ENCODE measurements at places on chromosomes 4 and X. TPM values are rescaled to one million over a fixed set of nuclear protein-coding genes. Genes with fewer than 3 reads are reported as not detected.

DNA sequence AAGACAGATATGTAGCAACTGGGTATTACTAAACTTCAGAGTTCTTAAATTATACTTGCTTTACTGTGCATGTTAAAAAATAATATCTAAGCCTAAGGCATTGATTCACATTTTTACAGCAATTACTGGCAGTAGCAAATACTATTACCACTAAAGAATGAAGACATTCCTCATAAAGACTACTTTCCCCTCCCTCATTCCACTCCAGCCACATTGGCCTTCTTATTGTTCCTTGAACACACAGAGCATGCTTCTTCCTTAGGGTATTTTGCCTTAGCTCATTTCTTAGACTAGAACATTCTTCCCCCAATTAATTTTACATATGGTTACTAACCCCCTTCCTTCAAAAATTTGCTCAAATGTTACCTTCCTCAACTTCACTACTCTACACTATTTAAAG is 717.0 kb downstream of the CCSER1 start:
- DNase-seq: no peak

DNA sequence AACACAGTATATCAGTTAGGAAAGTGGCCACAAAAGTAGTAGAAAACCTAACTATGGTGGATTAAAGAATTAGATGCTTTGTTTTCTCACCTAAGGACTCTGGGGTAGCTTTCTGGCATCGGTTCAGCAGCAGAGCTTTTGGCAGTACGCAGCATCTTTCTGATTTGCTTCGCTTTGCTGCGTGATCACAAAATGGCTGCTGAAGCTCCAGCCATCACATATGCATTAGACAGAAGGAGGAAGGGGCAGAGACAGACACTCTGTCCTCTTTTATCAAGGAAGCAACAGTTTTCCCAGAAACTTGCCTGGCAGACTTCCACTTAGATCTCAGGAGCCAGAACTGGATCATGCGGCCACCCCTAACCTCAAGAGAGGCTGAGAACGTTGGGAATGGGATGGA is 15.1 kb downstream of the TREX2 start:
- DNase-seq: no peak

DNA sequence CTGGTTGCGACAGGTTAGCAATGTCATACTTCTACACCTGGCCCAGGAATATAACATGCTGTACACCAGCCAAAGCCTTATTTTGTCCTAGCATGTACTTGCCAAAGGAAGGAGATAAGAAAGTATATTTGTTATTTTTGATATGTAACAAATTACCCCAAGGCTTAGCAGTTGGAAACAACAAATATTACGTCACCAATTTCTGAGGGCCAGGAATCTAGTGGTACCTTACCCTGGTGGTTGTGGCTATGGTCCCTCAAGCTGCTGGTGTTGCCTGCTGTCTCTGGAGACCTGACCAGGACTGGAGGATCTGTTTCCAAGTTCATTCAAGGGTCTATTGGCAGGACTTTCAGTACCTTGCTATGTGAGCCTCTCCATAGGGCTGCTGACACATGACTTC is 135.5 kb upstream of the BANK1 start:
- DNase-seq: no peak

- no peak for DNase-seq
Measured at GRCh38 chr4:153549405-153549804, 83.2 kb downstream of the TMEM131L start.

DNA sequence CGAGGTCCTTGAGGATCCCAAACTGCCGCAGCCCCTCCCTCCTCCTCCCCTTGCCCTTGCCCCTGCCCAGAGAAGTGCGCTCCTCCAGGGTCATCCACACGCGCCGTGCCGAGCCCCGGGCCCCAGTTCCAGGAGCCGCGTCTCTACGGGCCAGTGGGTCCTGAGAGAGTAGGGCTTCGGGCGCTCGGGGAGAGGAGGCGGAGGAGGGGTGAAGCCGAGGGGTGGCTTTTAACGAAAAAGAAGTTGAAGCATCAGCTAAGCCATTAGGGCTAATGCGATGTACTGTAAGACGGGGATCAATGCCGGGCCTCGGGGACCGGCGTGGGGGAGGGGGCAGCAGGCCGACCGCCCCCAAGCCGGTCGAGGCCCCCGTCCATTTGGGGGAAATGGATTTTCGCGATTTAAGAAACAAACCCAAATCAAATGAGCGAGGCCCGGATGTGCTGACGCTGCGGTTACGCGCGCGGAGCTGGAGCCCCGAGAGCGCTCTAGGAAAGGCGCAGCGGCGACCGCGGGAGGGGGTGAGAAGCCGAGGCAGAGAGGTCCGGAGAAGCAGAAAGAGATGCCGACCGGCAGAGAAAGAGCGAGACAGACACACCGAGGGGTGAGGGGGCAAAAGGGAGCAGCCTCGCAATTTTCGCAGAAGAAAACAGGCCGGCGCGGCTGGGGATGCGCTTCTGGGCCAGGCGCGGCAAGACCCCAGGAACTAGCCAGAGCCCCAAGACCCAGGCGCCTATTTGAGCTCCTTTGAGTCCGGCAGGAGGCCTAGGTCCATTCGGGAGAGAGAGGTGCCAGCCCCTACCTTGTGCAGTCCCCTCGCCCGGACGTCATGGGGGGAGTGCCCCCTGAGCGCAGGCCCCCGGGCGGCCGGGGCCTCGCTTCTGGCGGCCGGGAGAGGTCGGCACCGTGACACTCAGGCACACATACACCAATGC is 13.6 kb downstream of the HMX1 start:
- DNase-seq: no peak

DNA sequence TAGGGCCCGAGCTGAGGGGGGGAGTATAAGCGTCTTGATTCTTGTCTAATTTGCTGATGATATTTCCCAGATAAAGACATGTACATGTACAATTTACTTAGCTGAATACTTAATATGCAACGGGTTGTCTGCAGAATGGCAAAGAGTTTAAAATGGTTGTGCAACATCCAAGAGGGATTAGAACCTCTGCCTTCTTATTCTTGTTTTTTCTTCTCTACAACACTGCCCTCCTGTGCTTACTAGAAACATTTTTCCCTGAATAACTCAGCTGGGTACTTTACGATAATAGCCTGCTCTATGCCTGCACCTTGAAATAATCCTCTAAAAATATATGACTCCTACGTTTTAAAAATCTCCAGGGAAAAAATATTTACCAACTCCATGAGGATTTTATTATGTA is 41.8 kb downstream of the INTS12 start:
- DNase-seq: no peak

- no peak for DNase-seq
Measured at GRCh38 chr4:43357252-43357974, 464.9 kb downstream of the GRXCR1 start.

DNA sequence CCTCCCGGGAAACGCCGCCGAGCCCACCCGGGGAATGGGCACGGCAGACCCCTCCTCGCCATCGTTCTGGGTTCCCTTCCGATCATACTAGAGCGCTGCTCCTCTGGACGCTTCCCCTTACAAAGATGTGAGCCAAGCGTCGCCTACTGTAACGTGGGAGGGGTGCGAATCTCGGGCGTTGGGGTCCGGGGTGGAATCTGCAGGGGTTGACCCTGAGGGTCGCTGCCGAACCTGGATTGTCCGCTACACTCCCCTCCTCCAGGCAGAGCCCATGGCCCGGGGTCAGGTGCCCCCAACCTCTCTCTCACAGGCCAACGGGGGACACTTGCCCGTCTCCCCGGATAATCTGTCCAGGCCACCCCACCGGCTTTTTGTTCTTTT is 13.8 kb downstream of the BCOR start:
- no peak for DNase-seq

DNA sequence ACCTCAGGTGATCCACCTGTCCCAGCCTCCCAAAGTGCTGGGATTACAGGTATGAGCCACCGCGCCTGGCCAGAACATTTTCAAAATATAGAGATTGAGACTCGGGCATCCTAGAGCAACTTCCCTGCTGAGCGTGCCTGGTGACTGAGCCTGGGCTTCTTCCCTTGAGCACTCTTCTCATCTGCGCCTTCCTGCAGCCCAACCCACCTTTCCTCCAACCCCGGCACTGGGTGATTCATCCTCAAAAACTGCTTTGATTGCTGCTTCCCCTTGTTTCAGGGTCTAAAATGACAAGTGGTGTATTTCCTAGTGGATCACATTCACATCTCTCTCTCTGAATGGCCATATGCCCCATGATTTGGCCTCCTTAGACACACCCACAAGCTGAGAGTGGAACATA is 37.8 kb downstream of the PHKA2 start:
- no peak for DNase-seq

DNA sequence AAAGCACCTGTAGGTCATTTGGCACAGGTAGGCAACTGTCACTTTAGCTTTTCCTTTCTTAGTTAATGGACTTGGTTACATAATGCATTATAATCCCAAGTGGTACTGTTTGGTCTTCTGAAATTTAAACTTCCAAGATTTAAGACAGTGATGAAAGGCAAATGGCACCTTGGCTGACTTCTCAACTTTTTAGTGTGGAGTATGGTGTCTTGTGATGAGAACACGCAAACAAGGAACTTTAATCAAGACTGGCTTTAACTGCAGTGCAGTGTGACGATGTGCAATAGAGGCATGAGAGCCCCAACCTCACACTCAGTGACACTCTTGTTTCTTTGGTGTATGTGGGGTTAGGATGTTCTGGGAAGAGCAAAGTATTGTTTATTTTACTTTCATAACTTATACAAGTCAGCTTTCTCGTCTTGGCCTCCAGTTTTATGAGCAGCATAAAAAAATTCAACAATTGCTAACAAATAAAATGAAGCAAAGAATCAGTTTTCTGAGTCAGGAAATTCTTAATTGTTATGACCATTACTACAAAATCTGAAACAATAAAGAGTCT is 171.9 kb downstream of the MAD2L1 start:
- peak; percentile 85 for DNase-seq

DNA sequence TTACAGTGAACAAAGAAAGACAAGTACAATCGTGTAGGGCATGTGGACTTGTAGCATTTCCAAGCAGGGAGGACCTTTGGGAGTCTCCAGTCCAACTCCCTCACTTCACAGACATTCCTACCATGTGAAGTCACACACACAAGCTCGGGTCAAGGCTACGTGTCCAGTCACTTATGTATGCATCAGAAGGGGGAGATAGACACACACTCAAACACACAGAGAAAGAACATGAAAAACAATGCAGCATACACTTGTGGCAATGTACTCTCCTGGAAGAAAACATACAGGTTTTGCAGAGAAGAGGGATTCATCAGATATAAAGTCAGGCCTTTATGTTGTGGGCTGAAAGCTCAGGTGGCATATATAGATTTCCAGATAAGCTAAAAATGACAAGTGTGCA is 136.1 kb upstream of the MID1 start:
- no peak for DNase-seq

GRCh38 chr4:109649872-109650271 is 53.4 kb downstream of the CASP6 start:
- no peak for DNase-seq

GRCh38 chrX:3526071-3526470 is 179.6 kb upstream of the MXRA5 start:
- DNase-seq: no peak

DNA sequence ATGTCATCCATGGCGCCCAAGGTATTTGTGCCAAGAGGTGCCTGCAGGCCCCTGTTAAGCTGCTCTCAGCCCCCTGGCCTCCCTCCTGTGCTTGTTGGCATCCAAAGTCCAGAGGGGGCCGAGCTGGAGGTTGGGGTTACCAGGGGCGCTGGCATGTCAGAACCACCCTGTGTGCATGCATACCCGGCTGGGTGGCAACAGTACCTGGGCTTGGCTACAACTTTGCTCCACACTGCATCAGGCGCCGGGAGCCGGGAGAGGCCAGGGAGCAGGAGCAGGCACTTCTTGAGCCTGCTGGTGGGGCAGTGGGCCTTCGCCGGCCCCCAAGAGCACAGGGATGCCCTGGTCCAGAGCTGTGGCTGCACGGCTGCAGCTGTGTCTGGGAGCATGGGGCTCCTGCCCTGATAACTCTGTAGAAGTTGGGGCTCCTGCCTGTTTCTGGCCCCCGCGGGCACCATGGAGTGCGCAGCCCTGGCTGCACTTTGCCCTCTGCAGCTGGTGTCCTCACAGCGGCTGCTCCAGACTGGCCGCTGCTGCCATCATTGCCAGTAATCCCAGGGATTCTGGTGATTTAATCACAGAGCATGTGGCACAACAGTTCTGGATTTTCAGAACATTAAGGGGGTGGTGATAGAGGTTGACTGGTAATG is 130.3 kb downstream of the ARHGAP10 start:
- DNase-seq: no peak

- DNase-seq: no peak
Measured at GRCh38 chrX:17409566-17410290, 34.7 kb downstream of the NHS start.

DNA sequence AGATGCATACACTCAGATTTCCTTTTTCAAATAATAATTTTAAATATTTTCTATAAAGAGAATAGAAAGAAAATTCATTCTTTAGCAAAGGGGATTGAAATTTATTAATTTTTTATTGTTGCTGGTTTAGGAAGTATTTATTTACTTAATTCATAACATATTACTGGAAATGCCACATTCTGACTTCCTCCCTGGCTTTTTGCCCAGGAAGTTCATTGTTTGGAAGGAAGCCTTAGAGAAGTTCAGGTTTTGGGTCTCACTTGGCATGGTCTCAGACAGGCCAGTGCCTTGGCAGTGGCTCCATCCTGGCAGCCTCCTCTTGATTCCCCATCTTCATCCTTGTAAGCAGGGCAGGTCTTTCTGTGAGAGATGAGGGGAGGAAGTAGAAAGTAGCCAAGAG is 50.5 kb downstream of the IL15 start:
- no peak for DNase-seq

- no peak for DNase-seq
Measured at GRCh38 chr4:998096-998691, 5.0 kb upstream of the SLC26A1 start.

DNA sequence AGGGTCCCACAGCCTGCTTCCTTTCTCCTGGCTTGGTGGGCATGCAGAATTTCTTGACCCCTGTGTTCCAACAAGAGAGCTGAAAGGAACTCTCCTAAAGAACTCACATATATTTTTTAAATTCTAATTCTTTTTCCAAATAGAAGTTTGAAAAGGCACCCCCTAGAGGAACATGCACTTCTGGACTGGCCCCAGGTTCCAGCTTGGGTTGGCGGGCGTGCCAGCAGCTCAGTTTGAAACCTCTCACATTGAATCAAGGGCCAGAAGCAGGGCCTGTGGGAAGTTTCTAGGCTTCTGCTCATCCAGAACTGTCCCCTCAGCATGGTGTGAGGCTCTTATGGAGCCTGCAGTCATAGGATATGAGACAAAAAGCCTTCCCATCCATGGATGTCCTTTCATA is 132.6 kb downstream of the ATG4A start:
- DNase-seq: no peak

- DNase-seq: no peak
Measured at GRCh38 chr4:148053298-148054003, 321.6 kb downstream of the ARHGAP10 start.

- no peak for DNase-seq
Measured at GRCh38 chrX:104482757-104483156, 83.2 kb upstream of the IL1RAPL2 start.

DUX4 gene
- not detected for total RNA-seq

TMSB15C gene
- total RNA-seq: 7.6 TPM

GAGE12C gene
- not detected for total RNA-seq

ZMAT1 gene
- total RNA-seq: 12.5 TPM

PASD1 gene
- not detected for total RNA-seq

MORC4 gene
- 11.2 TPM for total RNA-seq

LGI2 gene
- 4.4 TPM for total RNA-seq

CENPVL2 gene
- not detected for total RNA-seq

C4orf36 gene
- total RNA-seq: not detected
